NCI-H1436 treated with DMSO at 0.1 percent for 48 hours (cell line): ENCODE measurements at places on chromosomes 7 and 10.

DNA sequence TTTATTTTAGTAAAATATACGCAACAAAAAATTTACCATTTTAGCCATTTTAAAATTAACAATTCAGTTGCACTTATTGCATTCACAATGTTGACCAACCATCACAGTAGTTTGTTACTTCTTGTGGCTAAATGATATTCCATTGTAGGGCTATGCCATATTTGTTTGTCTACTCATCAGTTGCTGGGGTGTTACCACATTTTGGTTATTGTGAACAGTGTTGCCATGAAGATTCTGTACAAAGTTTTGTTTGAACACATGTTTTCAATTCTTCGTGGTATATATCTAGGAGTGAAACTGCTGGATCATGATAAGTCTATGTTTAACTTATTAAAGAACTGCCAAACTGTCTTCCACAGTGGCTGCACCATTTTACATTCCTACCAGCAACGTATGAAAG lies 46.3 kb upstream of the ZNF365 start:
- no peak for DNase-seq

DNA sequence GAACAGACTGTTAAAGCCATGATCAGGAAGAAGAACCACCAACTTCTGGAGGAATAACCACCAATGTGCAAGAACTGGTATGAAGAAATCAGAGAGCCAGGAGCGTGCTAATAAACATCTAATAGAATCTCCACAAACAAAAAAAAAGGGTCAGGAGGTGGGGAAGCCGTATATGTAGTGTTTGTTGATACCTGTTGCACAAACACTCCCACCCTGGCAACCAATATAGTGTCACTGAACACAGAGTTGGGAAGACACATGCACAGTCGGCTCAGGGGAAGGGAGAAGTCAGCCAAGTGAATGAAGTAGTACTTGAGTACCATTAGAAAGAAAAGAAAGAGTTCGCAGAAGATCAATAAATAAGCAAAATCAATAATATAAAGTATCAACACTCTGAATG lies 400.1 kb downstream of the PARD3 start:
- DNase-seq = no peak

DNA sequence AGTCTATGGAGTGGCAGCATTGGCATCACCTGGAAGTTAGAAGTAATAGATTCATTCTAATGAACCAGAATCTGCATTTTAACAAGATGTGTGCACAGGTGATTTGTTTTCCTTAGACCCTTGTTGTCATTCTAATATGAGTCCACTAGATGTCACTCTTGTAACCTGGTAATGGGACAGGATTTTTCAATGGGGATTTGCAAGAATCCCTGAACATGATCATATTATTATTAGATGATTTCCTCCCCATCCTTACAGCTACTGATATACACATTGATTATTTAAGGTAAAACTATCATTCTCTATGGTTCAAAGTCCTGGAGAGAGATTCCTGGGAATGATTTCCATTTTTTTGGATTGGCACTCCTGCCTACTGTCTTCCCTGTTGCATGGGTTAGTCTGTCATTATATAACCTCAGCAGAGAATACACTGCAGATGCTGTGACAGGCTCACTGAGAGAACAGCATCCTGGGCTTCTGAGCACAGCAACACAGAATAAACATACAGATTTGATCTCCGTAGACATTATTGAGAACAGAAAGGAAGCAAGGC lies 194.9 kb downstream of the SUGCT start:
- no peak for DNase-seq

GRCh38 chr10:93030409-93030808 lies 30.2 kb upstream of the CYP26C1 start:
- DNase-seq = no peak

DNA sequence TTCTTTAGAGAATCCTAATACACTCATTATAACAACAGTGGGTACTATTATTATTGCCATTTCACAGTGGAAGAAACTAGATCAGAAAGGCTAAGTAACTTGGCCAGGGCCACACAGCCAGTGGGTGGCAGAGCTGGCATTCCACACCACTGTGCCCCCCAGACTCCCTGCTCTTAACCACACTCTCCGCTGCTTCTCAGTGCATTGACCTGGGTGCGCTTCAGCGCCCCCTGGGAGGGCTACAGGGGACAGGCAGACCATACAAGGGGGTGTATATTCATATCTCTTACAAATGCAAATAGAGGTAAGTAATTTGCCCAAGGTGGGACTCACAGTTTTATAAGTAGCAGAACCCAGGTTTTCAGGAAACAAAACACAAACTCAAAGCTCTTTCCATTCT lies 77.0 kb upstream of the NMT2 start:
- no peak for DNase-seq

GRCh38 chr7:47720141-47720906 lies 138.4 kb upstream of the TNS3 start:
- DNase-seq = no peak

GRCh38 chr7:113159746-113160339 lies 41.5 kb upstream of the SMIM30 start:
- peak; percentile 17 for DNase-seq

- no peak for DNase-seq
Measured at GRCh38 chr10:63323701-63324494, 141.9 kb downstream of the JMJD1C start.

DNA sequence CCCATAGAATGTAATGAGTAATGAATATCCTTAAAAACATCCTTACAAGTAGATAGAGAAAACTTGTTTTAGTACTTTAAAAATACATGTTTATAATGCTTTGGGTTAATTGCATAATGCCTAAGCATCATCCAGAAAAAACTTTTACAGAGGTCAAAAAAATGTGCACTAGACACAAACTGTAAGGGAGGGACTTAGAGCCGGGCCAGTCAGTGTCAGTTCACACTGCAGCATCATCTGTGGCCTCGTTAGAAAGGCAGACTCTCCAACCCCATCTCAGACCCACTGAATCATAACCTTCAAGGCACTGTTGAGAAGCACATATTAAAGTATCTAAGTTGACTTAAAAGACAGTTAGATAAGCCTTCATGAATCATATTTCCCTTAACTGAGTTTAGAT lies 230.1 kb upstream of the PRPS1L1 start:
- DNase-seq = no peak

- DNase-seq = no peak
Measured at GRCh38 chr10:1628757-1629156, 108.6 kb downstream of the ADARB2 start.

DNA sequence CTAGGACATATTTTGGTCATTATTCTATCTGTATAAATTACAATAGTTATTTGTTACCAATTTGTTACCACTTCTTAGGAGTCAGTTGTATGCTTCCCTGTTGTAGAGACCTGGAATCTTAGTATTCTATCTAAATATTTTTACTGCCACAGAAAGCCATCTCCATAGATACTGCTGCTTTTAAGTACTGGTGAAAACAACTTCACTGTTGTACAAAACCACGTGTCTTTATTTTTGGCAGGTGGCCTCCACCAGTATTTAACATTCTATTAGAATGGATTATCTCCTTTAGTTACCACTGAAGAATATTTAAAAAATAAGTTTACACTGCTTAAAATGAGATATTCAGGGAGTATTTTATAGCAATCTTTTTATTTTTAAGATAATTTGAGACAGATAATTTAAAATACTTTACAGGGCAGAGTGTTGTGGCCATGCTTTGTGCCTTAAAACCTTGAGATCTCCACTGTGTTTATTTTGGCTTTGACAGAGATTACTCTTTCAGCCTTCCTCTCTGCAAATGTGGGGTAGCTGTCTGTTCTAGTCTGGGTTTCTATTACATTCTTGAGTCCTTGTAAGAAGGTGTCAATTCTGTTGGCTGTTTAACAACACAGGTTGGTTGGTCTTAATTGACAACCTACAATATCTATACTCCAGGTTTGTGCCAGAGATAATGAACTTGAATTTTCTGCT lies 185.6 kb downstream of the LRRC4 start:
- DNase-seq = no peak

- DNase-seq = no peak
Measured at GRCh38 chr10:126027692-126028091, 131.3 kb downstream of the FANK1 start.

GRCh38 chr10:84340187-84340586 lies 11.8 kb downstream of the CCSER2 start:
- no peak for DNase-seq

- DNase-seq = no peak
Measured at GRCh38 chr7:139099172-139099947, 10.2 kb downstream of the ZC3HAV1 start.

DNA sequence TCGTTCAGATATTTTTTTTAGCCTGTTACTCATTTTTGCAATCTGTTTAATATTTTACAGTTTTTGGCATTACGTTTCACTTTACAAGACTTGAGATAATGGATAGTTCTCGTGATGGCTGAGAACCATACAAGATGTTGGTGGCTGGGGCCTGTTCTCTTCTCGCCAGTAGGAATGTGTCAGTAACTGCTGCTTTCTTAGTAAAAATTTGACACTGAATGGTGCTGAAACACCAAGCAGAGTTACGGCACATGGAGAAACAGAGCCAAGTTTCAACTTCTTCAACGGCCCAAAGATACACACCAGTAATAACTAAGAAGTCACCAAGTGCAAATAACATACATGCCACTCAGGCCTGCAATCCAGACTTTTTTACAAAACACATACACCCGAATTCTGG lies 130.4 kb downstream of the NRP1 start:
- DNase-seq = no peak
